Stimulated activated CD8-positive, alpha-beta memory T cell treated with anti-CD3 and anti-CD28 coated beads, Interleukin-4, amount 100 ng/mL, for 1 hour (primary cell): ENCODE measurements at places on chromosomes 4 and X.

GRCh38 chr4:170091069-170091696, 1.4 kb upstream of the AADAT start:
- no peak for DNase-seq

- DNase-seq, result no peak
These were observed 1.1 kb downstream of the ZFYVE28 start for GRCh38 chr4:2417226-2417764.

GRCh38 chr4:53307819-53308780, 57.8 kb downstream of the SCFD2 start:
- no peak for DNase-seq

DNA sequence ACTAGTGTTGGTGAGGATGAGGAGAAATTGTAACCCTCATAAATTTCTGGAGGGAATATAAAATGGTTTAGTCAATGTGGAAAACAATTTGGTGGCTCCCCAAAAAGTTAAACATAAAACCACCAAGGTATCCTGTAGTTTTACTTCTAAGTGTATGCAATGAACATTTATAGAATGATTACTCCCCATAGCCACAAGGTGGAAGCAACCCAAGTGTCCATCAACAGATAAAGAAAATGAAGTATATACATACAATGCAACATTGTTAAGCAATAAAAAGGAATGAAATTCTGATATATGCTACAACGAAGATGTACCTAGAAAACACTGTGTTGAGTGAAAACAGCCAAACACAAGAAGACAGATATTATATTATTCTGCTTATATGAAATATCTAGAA, 569.1 kb upstream of the GRID2 start:
- DNase-seq, result no peak

DNA sequence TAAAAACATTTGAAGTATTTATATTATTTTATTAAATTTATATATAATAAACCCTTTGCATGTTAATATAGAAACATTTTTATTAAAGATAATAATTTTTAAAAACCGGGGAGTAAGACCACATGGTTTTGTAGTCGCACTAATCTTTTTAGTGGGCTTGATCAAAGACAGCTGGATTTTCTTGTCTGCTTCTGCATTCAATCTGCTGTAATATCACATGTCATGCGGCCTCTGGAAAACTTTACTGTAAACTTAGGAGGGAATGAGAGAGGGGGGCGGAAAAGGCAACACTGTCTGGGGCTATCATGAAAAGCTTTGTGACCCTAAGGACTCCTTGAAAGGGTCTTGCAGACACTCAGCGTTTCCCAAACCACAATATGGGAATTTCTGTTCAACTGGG, 62.8 kb upstream of the NLGN4X start:
- no peak for DNase-seq

DNA sequence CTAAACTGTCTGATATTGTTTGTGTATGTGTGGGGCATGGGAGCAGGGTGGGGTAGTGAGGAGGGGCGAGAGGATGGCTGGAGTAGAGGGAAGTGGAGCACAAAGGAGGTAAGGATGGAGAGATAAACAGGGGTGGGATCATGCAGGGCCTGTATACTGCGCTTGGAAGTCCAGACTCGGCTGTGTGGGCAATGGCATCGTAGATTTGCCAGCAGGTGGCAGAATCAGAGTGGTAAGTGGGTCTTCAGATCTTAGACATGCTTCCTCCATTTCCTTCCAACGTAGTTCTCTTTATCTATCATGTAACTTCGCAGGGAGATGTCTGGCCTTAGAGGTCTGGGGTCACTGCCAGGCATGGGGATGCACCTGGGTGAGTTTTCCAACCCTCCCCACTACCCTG, 155.5 kb downstream of the PDGFRA start:
- DNase-seq, result no peak

GRCh38 chr4:181684310-181684709, 558.9 kb upstream of the TENM3 start:
- DNase-seq, result no peak

GRCh38 chr4:185838514-185839193, 26.7 kb upstream of the SORBS2 start:
- DNase-seq, result no peak

DNA sequence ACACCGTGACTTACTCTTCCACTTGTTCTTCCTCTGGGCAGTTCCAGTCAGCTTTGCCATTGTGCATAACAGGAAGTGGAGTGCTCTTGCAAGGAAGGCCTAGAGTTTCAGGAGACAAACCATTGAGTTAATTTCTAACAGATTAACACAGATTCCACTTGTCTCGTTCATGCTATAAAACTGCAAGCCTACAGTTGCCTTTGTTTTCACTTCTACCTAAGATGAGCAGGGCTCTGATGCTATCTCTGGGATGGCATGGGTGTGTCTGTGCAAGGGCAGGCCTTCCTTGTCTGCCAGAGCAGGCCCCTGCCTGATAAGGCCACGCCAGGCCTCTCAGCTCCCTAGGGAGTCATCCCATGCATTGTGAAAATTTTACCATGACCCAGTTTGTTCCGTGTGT, 67.7 kb upstream of the PGRMC2 start:
- DNase-seq, result no peak

DNA sequence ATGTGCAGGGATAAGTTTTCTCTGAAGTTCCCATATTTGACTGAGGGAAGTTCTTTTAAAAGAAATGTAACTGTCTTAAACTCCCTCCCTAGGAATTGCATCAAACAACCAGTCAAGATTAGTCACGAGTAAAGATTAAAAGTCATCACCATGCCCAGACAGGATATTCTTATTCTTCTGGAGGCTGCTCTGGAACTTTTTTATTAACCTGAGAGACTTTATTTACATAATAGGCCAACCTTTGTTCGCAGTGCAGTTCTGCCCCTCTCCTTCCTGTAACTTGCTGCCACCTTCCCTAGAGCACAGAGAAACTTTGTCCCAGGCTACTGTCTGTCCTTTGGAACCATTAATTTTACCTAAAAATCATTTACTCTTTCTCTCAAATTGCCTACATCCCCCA, 9.8 kb upstream of the HERC3 start:
- no peak for DNase-seq

- no peak for DNase-seq
These were observed 100.3 kb upstream of the GUCY1A1 start for GRCh38 chr4:155566354-155566753.

GRCh38 chrX:53065104-53065503, 16.5 kb downstream of the GPR173 start:
- no peak for DNase-seq

GRCh38 chrX:22105231-22105630, 73.1 kb downstream of the PHEX start:
- no peak for DNase-seq

DNA sequence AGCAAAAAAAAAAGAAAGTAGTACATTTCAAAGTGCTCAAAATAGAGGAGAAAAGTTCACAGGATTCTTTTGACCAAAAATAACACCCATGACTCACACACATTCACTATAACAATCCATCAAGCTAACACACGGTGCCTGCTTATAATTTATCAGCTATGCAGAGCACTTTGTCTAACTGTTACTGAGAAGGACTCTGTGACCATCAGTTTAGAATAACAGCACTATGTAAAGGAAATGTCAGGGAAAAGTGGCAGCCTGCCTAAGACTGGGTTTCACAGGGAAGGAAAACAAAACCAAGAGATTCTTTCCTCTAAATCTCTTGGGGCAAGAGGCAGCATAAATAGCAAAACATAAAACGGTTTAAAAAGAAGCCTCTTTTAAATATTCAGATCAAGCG, 54.8 kb downstream of the CCDC149 start:
- DNase-seq, result no peak

- DNase-seq, result no peak
These were observed at the start of gene PDLIM3 for GRCh38 chr4:185534866-185535611. TSS of gene PDLIM3 (minus strand) at chr4:185535507. CDS start at chr4:185535434, 73 bp downstream.

GRCh38 chr4:122895336-122895995, 26.9 kb downstream of the NUDT6 start:
- no peak for DNase-seq

- DNase-seq, result no peak
These were observed 42.3 kb upstream of the ANK2 start for GRCh38 chr4:113007151-113007550.

DNA sequence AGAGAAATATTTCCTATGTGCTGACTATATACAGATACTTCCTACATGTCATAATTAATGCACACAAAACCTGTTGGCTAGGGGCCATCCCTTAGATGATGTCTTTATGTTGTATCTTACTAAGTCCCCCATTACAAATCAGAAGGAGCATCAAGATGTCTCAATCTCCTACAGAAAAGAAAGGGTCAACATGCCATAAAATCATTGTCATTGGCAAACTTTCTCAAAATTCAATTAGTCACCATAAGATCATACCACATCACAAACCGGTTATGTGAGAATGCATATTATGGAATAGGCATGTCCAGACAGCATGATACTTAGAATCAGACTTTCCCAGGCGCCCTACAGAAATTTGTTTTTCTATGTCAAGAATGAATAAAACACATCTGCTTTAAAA, 175.2 kb upstream of the TET2 start:
- DNase-seq, result no peak

DNA sequence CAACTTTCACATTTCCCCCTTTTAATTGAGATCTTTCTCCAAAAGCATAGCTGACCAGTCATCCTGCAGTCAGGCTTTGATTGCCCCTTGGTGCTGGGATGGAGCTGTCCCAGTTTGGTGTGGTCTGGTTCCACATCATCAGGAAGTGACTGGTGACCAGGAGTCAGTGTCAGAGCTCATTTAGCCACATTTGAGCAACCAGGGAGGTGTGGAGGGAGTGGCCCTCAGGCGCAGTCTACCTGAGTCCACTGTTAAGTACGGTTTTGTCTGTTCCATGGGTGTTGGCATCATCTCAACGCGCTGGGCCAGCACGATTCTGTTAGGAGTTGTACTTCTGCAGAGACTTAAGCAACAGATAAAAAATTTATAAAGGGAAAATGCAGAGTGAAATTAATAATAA, 52.6 kb downstream of the RGS12 start:
- DNase-seq, result no peak

DNA sequence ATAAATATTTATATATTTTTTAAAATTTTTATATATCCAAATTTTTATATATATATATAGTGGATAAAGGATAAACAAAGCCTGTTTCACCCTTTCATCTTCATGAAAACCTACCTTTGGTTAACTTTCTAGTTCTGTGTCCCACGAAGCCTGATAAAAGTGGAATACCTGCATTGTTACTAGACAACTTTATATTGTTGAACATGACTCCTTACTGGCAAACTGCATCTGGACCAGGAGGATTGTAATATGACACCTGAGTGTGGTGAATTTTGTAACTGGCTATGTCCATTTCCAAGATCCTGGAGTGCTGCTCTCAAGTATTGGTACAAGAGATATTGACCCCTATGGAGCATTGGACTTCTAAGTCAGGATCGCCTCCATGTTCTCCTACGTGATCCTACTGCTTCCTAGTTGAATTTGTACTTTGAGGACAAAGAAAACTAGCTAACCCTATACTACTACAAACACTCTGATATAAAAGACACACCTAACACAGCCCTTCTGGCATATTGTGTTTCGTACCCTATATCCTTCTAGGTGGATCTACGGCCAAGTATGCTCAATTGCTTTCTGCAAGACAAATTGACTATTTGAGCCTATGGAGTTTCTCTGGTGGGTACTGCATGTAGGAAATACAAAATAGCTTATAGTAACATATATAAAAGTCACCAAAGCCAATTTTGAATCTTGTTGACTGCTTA, 61.3 kb upstream of the PRRG1 start:
- no peak for DNase-seq

DNA sequence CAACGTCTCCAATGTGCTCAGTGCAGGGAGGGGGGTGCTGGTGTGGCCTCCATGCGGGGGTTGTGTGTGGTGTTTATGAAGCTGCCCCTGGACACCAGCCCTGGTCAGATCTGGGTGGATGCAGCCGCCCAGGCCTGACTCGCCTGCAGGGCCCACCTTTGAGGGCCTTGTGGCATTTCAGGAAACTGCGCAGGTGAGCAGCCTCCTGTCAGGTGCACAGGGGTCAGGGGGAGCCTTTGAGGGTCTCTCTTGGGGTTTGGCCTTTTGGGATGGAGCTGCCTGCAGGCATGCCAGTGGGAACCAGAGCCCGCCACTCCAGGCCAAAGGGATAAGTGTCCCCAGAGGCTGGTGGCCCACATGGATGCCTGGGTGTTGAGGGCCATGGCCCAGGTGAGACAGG, 45.4 kb downstream of the ADRA2C start:
- DNase-seq, result no peak

DNA sequence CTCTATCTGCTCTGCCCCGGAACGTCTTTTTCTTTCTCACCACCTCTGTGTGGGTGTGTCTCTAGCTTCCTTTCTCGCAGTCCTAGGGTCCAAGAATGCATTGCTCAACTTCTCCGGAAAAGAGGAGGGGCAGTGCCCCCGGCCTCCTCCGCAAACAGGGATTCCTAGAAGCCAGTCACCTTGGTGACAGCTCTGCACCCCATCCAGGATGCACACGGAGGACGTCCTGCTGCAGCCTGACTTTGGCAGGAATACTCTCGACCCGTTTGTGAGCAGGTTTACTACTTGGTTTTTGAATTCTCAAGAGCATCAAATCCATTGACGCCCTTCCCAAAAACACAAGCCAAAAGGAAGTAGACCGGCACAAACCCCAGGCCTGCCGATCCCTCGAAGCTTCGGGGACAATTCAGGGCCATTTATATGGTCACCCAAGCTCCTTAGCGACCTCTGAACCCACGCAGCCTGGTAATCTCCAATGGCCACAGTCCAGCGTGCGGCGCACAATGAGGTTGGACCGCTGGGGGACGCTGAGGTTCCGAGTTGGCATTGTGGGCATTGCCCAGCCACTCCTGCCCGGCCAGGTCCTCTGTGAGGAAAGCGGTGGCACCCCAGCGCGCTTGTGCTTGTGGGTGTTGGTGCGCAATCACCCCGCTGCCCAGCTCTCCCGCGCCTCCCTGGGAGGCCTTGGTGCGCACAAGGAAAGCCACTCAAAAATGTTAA, 9.8 kb downstream of the NKX3-2 start:
- DNase-seq, result no peak

DNA sequence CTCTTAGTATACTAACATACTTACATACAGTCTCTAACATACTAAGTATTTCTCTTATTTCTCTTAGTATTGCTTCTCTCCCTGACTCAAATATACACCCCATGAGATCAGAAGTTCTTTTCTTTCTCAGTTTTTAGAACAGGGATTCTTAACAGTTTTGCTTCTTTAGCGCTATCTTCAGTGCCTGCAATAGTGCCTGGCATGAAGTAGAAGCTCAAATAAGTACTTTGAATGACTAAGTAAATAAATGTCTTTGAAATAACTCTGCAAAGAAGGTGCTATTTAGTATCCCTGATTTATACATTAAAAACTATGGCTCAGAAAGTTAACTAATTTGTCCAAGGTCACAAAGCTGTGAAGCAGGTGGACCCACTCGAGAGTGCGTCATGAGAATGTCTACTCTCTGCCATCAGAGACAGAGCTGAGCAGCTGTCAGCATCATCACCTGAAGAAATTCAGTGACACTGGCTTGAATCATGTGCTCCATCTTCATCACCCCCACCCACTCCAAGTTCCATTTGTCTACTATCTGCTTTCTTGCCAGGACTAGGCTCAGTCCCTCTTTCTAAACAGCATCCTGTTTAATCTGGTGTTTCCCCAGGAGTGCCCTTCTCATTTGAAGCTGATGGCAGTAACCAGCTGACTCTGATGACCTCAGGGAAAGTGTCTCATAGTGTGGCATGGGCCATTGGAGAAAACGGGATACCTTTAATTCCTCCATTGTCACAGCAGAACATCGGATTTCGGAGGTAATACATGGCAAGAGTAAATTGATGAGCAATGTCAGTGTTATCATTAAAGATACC, 83.1 kb downstream of the CC2D2A start:
- DNase-seq, result no peak
